ENCODE measurements at places on chromosomes 3 and 15.
A peak's percentile ranks its signal among the peaks of the same experiment; 100 is the strongest.

DNA sequence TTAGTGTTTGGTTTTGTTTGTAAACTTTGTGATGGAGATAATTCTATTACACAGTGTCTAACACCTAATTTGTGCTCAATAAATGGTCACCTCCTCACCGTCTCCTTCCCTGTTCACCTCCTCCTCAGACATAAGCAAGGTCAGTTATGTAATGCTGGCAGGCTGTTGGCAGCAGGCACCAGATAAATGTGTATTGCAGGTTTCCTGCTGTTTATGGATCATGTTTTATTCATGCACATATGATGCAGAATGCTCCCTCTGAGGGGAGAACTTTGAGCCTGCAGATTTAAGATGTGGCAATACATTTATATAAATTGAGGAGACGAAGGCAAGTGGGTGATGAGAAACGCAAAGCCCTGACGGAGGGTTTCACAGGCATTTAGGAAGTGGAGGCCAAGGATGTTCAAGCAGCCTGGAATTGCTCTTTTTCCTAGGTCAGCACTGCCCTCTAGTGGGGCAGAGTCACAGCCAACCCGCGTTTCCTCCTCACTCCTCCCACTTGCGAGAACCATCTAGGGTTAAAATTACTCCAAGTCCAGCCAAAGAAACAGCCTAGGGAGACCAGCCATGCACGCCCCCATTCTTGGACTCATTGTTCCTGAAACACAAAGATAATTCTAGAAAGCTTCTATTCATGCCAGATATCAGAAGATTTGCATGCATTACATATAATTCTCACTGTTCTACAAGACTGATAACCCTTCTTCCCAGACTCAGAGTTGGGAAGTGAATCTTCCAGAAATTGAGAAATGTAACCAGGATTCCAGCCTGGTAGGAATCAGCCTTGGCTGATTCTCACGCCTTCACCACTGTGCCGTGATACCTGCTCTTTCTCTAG lies 228.7 kb downstream of the SLCO3A1 start:
- DNase-seq: no peak

GRCh38 chr3:169764312-169764881 lies 463 bp downstream of the TERC start:
- peak; percentile 24 for DNase-seq

- no peak for DNase-seq
These were observed 338.6 kb downstream of the FOXP1 start for GRCh38 chr3:71244826-71245488.

GRCh38 chr15:70245932-70246622 lies 148.4 kb upstream of the TLE3 start:
- no peak for DNase-seq

DNA sequence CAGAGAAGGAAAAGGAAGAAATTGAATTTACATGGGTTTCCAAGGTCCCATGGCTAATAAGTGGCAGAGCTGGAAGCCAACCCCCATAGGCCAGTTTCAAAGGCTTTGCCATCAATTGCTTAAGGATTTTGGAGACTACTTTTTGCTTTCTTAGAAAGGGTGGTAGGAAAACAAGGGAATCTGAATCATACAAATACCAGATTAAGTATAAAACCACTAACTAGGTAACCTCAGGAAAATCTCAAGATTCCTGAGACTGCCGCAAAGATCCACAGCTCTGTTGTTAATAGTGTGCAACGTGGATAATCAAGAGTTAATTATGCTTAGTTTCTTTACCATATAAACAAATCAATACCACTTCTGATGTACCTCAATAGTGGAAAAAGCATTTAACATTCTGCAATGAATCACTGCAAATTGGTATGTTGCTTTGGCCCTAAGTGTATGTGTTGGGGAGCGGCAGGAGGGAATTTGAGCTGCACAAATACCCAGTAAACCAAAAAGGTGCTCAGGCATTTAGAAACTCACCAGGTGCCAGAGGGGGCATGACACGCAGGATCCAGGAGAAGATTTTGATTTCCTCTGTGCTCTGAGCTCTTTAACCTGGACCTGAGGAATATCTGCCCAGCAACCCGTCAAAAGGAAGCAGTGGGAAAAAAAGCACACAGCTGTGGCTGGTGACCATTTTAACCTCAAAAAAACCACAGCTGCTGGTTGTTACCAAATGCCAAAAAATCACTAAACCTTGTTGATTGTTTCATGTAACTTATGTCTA lies 22.0 kb downstream of the AADAC start:
- DNase-seq: no peak
